Fibroblast of villous mesenchyme (primary cell): ENCODE measurements at places on chromosomes 2 and 18.
A peak's percentile ranks its signal among the peaks of the same experiment; 100 is the strongest.

DNA sequence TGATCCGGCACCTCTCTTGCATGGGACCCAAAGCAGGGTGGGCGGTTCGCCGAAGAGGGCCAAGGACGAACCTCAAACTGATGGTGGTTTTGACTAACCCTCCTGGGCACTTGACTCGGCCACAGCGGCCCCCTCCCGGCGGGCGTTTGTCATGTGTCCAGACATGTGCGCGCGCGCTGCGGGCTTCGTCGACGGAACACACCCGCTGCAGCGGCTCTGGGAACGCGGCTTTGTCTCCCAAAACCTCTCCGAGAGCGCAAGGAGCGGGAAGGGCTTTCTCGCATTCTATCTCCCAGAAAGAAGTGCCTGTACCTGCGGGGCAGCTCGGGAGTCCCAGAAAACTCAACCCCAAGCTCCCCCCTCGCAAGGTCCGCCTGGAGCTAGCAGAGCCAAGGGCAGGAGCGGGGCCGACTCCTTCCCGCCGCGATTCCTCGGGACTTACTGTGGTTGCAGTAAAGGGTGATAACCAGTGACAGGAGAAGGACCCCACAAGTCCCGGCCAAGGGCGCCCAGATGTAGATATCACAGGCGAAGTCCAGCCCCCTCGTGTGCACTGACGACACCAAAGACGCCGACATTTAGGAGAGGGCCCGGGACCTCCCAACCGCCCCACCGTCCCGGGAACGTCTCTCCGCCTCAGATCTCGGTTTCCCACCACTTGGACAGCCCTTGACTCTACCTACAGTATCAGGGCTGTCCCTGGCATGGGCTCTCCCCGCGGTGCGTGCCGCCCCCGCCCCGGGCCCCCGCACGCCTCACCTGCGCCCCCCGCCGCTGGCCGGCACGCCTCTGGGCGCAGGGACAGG is 1.6 kb downstream of the CD8A start:
- DNase-seq, result no peak

DNA sequence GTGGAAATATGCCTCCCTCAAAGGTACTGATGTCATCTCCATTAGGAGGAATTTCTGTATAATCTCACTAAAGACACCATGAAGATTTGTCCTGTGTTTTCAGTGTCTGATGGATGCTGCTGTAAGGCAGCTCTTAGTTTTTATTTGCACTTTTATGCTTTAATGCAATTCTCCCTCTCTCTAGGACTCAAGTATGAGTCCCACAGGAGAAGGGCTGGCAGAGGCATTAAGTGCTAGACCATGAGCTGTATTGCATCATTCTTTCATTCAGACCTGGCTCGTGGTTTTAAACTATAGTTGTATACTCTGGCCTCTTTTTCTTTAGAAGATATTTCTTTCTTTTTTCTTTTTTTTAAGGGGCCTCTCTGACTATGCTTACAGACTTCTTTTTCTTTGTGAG is 805.6 kb downstream of the DPP10 start:
- DNase-seq, result no peak

GRCh38 chr2:54678719-54679118 is 44.7 kb upstream of the EML6 start:
- DNase-seq, result no peak

- DNase-seq, result no peak
Measured at GRCh38 chr2:101724125-101724474, 26.6 kb downstream of the MAP4K4 start.

GRCh38 chr2:137168552-137168951 is 403.2 kb downstream of the THSD7B start:
- DNase-seq, result peak; percentile 42

- no peak for DNase-seq
Measured at GRCh38 chr2:165899311-165899710, 54.3 kb downstream of the TTC21B start.

DNA sequence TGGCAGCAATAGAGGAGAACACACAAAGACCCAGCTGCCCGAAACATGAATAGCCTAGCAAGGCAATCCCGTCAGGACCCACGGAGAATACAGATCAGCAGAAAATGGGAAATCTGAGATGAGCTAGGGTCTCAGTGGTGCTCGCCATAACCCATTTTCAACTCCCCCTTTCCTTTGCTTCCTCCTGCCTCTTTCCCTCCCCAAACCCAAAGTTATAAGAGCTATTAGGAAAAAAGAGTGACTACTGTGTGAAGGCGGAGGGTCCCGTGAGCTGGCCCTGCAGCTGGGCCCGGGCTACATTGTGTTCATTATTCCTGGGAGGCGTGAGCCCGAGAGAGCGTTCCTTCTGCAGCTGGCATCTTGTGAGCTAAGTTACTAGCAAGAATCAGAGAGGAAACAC is 118.4 kb downstream of the PID1 start:
- no peak for DNase-seq
